ENCODE measurements at places on chromosomes 4 and X.

DNA sequence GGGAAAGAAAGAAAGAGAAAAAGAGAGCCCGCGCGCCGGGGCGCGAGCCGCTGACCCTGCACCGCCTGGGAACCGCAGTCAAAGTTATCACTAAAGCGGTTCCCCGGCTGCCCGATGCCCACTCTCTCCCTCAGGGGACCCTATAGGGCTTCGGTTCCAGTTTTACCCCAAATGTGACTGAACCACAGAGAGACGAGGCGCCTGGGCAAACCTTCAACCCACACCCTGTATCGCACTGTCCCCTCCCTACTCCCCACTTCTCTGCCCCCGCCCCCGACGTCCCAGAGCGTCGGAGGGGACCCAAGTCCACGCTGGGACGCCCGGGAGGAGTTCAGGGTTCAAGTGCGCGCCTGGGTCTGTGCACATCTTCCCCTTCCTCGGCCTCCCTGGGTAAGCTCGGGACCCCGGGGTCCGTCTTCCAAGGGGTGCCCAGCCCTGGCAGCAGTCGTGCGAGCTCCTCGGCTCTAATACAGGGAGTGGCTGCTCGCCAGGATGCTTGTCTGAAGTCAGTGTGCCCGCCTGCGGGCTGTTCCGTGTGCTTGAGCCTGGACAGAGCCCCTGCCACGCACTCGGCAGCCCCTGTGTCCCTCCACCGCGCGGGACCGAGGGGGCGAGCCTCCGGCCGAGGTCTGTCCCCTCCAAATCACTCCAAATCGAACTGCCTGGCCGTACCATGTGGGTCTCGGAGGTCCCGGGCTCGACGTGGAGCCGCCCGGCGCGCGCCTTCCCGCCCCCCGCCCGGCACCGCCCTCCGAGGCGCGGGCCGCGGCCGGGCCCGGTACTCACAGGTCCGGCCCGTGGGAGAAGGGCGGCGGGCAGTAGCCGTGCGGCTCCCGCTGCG, 960 bp downstream of the TRPC3 start:
- peak; percentile 11 for DNase-seq

DNA sequence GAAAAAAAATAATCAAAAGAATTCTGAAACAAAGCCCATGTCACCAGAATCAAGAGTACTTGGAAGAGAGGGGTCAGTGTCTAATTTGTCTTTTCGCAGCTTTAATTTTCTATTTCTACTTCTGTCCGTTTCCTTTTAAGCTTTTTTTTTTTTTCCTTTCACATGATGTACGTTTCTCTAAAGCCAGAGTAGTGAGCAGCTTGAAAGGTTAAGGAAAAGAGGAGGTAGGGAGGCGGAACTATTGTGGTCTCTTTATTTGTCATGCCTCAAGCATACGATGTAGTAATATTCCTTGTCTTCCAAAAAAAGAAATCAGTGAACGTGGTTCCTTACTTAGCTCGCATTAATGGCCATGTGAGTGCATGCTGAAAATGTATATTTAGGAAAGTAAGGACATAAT, 311.5 kb downstream of the TENM3 start:
- DNase-seq = no peak

DNA sequence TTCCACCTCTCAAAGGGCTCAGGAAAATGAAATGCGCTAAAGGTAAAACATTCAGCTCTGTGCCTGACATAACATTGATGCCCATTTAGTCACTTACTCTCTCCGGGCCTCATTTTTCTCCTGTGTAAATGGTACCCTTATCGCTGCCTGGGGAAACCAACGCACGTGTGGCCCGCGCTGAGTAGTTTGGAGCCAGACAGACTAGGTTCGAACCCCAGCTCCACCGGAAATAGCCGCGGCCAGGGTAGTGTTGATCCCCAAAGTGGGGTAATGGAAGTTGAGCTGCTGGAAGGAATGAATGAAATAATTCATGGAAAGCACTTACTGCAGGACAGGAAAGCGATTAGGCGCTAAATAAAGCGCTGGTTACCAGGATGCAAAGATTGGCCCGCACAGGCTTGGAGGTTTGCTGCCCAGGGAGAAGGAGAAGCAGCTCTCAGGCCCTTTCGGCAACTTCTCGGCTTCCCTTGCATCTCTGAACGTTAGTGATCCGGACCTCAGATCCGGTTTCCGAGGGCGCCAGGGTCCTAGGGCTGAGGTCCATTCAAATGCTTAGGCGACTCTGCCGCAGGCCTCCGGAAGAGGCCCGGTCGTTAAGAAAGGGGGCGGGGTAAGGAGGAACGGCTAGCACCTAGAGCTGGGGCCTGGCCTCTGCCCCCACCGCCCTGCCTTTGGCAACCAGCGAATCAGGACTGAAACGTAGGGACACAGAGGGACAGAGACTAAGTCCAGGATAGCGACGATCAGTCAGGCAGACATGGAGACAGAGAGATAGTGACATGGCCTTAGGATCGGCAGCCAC, 13.3 kb downstream of the NKX3-2 start:
- DNase-seq = no peak

GRCh38 chr4:15402974-15403373, 24.9 kb upstream of the C1QTNF7 start:
- DNase-seq = no peak

GRCh38 chrX:30620125-30620524, 33.1 kb upstream of the GK start:
- no peak for DNase-seq

DNA sequence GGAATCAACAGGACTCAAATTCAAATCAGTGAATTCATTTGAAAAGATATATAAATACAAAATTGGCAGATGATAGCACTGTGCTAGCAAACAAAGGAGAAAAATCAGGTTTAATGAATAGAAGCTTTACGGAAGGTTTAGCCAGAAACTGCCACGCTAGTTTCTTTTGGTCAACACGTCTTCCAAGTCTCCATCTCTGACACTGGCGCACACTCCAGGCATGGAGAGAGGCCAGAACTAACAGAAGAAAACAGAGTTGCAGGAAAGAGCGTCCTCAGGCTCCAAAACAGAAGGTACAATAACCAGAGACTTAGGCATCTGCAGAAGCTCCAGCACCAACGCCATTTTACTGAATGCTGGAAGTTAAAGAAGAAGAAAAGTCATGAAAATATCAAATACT, 497.3 kb upstream of the FRG1 start:
- DNase-seq = no peak

DNA sequence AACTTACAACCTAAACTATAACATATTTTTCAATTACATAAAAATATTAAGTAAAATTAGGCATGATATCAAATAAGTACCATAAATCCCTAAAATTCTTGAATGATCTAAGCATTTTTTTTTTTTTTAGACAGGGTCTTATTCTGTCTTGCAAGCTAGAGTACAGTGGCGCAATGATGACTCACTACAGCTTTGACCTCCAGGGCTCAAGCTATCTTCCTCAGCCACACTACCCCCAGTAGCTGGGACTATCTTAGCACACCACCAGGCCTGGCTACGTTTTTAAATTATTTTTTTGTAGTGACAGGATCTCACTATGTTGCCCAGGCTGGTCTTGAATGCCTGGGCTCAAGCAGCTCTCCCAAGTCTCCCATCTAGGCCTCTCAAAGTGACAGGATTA, 1042.3 kb downstream of the FSTL5 start:
- no peak for DNase-seq

GRCh38 chrX:38973322-38973721, 172.1 kb downstream of the MID1IP1 start:
- DNase-seq = no peak

GRCh38 chr4:103567591-103567990, 152.2 kb downstream of the TACR3 start:
- DNase-seq = peak; percentile 7

DNA sequence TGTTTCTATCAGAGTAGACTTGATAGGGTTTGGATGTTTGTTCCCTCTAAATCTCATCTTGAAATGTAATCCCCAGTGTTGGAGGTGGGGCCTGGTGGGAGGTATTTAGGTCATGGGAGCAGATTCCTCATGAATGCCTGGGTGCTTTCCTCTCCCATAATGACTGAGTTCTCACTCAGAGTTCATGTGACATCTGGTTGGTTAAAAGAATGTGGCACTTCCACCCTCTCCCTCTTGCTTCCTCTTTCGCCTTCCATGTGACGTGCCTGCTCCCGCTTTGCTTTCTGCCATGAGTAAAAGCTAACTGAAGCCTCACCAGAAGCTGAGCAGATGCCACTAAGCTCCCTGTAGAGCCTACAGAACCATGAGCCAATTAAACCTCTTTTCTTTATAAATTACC, 47.3 kb upstream of the SRPX start:
- no peak for DNase-seq

DNA sequence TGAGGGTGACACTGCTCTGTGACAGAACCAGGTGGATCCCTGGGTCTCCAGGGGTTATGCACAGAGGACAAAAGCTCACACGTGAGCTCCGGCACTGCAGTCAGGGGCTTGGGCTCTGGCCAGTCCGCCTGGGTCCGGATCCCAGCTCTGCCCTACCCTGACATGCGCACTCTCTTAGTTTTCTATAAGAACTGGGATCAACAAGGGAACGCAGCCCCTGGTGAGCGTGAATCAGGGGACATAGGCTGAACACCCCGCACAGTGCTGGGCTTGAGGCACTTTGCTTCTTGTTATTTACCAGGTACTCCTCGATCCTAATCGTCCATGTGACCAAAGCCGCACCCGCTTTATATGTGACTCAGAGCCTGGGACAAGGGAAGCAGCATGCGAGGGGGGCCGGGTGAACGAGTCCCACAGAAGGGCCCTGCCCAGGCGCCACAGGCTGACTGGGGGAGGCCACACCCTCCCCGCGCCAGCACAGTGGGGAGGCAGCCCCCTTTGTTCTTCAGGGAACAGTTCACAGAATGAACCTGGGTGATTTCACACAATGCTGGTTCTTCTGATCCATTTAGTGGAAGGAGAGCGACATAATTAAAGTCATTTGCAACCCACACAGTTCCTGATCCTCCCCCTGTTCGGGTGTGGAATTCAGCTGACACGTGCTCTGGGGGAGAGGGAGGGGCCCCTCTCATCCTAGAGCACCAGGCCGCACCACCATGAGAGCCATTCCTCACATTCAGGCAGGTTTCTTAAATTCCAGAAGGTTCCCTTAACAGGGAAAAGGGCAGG, 55.5 kb downstream of the WFS1 start:
- DNase-seq = no peak

- DNase-seq = no peak
Observed at GRCh38 chrX:123274796-123275195, 90.7 kb downstream of the GRIA3 start.

- peak; percentile 71 for DNase-seq
Observed at GRCh38 chr4:182246401-182247205, 3.4 kb downstream of the TENM3 start.

DNA sequence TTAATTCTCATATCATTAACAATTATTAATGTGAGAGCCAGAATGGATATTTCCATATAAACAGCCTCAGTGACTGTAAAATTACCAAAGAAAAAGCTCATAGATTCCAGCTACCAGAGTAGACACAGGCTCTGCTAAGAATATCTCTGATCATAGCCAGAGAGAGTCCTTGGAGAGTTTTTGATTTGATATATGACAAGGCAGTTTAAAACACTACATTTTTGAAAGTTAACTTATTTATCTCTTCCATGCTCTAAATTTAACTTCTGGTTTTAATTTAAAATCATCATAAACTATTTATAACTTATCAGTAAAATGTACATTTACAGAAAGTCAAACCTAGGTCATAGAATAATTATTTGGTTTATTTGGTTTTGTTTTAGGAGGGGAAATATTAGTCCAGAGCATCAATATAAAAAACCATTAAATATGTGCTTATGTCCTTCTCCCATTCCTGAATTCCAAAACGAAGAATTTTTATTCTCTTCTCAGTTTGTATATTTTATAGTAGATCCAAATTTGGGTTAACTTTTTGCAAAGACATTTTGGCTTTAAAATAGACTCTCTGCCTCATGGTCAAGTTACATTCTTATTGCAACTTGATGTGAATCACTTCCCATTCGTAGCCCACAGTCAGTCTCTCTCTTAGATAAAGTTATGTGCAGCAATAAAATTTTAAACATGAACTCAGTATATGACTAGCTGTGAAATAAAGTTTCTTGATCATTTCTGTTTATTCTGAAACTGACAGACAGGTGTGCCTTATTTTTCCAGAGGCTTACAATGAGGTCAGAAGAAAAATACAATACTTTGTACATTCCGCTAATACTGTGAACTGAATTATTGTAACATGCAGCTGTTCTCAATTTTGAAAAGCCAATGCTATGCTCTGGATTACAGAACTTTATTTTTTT, 267.1 kb downstream of the PAPSS1 start:
- DNase-seq = no peak

- no peak for DNase-seq
Observed at GRCh38 chrX:20672476-20672875, 405.8 kb upstream of the RPS6KA3 start.

- DNase-seq = no peak
Observed at GRCh38 chrX:35276115-35276514, 333.5 kb downstream of the FAM47B start.

DNA sequence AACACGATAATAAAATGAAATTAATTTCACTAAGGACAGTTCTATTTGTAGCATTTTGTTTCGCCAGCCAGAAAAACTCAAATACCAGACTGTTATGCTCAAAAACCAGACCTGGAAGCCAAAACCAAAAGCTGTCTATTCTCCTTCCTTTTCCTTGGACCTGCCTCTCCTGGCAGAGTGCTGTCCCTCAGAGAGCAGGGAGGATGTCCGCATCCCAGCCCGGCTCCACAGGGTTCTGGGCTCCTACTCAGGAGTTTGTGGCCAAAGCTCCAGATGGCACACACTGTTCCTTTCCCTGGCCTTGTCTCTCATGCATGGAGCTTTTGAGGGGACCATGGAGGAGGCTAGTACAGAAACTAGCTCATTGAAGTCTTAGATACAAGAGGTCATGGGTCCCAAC, 41.9 kb upstream of the C1QTNF7 start:
- DNase-seq = no peak

DNA sequence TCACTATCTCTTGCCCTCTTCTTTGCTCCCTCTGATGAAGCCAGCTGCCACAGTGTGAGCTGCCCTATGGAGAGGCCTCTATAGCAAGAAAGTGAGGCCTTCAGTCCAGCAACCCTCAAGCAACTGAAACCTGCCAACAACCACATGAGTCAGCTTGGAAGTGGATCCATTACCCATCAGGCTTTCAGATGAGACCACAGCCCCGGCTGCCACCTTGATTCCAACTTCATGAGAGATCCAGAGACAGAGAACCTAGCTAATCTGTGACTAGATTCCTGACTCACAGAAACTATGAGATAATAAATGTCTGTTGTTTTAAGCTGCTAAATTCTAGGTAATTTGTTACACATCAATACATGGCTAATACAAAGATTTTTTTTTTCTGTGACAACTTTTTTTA, 20.4 kb upstream of the WAS start:
- DNase-seq = no peak

GRCh38 chr4:64756016-64756415, 346.8 kb upstream of the TECRL start:
- DNase-seq = peak; percentile 1

- DNase-seq = no peak
Observed at GRCh38 chr4:29047341-29048041, 1672.7 kb upstream of the PCDH7 start.

- DNase-seq = peak; percentile 22
Observed at GRCh38 chr4:25859429-25860148, 3.2 kb downstream of the SEL1L3 start.

GRCh38 chr4:184825896-184826690, at the start of gene ACSL1:
ACSL1 (minus strand) TSS chr4:184825968; CDS start chr4:184803514, 22,454 bp downstream.
- DNase-seq = peak; percentile 92

- DNase-seq = no peak
Observed at GRCh38 chr4:25929298-25929686, 15.3 kb downstream of the SMIM20 start.
